ENCODE measurements at places on chromosomes 13 and 19.

DNA sequence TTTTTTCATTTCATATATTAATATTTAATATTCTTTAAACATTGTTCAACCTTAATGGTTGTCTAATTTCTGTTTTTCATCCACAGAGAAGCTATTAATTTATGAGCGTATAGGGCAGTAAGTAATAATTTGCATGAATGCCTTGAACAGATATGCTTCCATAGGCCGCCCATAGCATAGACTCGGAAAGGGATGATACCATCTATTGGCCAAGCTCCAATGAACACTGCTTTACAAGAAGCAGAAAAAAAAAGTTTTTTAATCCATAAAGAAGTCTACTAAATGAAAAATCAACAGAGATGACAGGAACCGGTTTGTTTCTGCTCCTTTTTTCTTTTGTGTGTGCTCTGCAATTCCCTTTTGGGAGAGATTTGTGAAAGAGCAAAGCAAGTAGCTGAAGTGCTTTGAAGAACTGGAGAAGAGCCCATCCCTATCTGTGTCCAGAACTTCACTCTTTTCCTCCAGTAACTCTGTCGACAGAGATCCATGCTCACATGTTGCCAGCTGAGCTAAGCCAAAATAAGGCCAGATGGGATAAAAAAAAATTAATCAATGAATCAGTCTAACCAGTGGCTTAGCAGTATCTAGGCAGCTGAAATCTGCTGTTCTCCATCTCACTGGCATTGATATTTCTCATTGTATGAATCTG lies 215.9 kb upstream of the SOX21 start:
- DNase-seq = no peak

GRCh38 chr19:4229179-4229931 lies at the start of gene EBI3:
EBI3 (plus strand) TSS chr19:4229523; CDS start chr19:4229551, 28 bp downstream.
- DNase-seq = no peak

DNA sequence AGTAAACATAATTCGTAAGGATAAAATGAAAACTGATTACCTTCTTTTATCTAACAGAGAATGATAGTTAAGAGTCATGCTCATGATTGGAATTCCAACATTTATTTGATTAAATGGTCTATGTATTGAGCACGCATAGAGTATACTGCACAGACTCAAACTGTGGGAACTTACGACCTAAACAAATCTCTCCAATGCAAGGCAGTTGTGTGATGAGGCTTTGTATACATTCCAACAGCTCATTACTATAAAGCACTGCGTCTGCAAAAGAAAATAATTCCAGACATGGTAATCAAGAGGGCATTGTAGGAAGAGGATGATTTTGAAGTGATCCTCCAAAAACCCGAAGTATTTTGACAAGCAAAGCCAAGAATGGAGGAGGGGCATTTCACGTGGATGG lies 169.5 kb downstream of the NUFIP1 start:
- no peak for DNase-seq

GRCh38 chr19:1522838-1523237 lies 1.0 kb upstream of the PLK5 start:
- no peak for DNase-seq

GRCh38 chr19:12194827-12195731 lies 32.2 kb downstream of the ZNF136 start:
- peak; percentile 93 for DNase-seq

- no peak for DNase-seq
Measured at GRCh38 chr19:55440411-55441105, 2.5 kb downstream of the SHISA7 start.

GRCh38 chr19:57803594-57804325 lies 11.0 kb downstream of the ZNF552 start:
- DNase-seq = no peak

DNA sequence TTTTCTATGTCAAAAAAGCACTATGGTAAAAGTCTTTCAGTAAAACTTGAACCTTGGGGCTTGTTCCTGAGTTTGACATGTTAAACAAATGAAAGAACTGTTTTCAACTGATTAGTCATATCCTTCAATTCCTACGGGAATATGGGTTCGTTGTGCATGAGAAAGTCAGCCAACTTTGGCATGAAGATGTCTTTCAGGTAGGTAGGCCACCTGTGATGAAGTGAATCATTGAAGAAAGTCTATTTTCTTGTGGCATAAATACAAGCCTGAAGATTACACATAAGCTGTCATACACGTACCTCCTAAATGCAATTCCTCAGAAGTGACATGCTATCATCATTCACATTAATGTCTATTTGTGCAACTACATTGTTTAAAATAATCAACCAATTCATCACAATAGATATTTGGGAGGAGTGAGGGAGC lies 513.0 kb downstream of the IRS2 start:
- DNase-seq = no peak

DNA sequence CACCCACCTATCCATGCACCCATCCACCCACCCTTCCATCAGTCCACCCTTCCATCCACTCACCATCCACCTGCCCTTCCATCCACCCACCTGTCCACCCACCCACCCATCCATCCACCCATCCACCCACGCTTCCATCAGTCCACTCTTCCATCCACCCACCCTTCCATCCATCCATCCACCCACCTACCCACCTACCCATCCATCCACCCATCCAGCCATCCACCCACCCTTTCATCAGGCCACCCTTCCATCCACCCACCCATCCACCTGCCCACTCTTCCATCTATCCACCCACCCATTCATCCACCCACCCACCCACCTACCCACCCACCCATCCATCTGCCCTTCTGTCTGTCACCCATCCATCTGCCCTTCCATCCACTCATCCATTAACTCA lies 17.0 kb downstream of the KLHL26 start:
- DNase-seq = no peak

DNA sequence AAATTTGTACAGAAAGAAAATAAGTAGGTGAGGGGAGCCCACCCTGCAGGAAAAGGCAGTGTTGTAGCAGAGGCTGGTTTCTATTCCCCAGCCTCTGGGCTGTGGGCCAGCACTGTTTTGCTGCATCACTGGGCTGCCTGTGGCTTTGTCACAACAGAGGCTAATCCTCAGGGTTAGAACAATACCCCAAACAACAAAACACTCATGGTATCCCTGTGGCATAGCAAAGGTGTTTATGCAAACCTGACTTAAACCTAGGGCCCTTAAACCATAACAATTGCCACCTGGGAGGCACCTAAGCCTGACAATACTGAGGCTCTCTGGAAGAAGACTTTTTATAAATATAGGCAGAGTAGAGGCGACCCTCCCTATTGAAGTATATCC lies 314.7 kb downstream of the OLFM4 start:
- DNase-seq = no peak

- no peak for DNase-seq
Measured at GRCh38 chr13:112627161-112627560, 39.2 kb upstream of the TUBGCP3 start.

DNA sequence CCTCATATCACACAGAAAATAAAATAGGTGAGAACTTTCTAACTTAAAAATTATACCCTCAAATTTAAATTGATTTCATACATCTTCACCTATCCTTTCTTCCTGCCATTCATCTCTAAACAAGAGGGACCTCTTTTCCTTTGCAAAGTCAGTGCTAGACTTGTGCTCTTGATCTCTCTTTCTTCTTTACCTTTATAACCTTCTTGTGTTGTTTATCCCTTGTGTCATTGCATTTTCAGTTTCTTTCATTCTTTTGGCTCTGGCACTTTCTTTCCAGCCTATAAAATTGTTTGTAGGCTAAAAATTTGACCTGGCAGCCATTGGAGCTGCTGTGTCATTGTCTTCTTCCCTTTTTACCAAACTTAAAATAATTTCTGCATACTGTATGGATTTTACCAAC lies 190.1 kb downstream of the GPC5 start:
- DNase-seq = no peak

DNA sequence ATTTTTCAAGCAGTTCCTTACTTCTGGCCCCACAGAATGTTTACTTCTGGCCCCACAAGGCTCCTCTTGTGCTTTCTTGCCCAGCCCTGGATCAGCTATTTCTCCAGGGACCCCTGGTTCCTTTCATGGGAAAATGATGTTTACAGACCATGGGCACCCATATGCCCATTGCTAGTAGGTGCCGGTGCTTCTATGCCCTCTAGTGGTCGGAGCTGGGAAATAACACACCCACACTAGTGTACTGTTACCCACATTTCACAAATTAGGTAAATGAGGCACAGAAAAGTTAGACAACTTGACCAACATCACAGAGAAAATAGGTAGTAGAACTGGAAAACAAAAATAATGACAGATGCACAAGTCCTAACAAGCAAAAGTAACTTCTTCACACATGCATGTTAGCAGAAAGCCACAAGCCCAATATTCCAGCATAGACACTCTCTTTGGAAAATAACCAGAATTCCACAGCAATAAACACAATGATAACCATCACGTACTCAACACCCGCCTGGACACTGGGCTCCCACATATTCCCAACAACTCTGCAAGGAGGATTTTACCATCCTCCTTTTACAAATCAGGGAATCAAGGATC lies 1.3 kb upstream of the CEACAM6 start:
- peak; percentile 52 for DNase-seq

DNA sequence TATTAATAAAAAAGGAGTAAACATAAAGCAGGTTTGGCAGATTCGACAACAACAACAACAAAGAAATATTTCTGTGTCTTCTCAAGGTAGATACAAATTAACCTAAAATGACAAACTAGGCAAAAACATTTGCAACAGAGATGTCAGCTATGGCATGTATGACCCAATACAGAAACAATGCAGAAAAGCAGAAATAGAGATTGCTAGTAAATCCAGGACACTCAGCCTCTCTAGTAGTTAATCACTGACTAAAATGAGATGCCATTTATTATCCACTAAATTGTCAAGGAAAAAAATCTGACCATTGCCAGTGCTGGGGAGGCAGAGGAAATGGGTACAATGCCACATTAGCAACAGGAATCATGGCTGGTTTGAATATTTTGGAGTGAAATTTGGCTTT lies 250.5 kb downstream of the TEX29 start:
- DNase-seq = no peak

GRCh38 chr19:55259540-55260210 lies 858 bp upstream of the PPP6R1 start:
- DNase-seq = no peak

DNA sequence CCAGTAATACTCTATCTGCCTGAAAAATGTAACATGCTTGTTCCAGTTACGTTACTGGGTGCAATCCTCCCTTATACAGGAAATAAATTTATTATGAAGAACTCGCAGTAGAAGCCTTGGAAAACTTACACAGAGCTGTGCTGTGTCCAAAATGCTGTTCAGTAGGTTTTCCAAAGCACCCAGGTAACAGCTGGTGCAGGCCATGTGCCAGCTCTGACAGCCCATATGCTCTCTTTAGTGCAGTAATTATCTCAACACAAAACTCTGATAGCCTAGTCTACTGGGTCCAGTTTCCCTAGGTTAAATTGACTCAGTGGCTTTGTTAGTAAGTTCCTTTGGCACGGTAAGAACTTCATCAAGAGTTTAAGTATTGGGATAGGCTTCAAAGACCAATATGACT lies 120.7 kb upstream of the OBI1 start:
- peak; percentile 63 for DNase-seq

GRCh38 chr13:21458451-21458812 lies 671 bp downstream of the ZDHHC20 start:
- DNase-seq = peak; percentile 21

- DNase-seq = no peak
Measured at GRCh38 chr13:37401721-37402120, 196.8 kb downstream of the POSTN start.

- no peak for DNase-seq
Measured at GRCh38 chr19:51654783-51655182, 8.2 kb upstream of the SIGLEC14 start.

- DNase-seq = no peak
Measured at GRCh38 chr19:571566-571974, 826 bp upstream of the BSG start.

DNA sequence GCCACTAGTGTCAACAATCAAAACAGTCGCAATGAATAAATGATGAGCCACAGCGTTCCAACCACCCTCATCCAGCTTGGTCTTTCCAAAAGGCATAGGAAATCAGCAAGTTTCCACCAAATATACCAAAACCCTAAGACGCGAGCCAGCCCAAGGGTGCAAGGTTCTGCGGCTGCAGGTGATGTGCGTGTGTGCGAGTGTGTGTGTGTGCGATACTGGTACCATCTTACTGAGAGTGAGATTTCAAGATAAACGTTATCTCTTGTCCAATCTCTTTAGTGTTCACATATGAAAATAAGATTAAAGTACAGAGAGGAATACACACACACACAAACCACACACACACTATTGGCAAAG lies 895 bp upstream of the TRPC4 start:
- no peak for DNase-seq

GRCh38 chr13:89029062-89029461 lies 1357.9 kb downstream of the SLITRK5 start:
- no peak for DNase-seq

GRCh38 chr19:18208098-18208951 lies 4.5 kb upstream of the RAB3A start:
- DNase-seq = no peak

DNA sequence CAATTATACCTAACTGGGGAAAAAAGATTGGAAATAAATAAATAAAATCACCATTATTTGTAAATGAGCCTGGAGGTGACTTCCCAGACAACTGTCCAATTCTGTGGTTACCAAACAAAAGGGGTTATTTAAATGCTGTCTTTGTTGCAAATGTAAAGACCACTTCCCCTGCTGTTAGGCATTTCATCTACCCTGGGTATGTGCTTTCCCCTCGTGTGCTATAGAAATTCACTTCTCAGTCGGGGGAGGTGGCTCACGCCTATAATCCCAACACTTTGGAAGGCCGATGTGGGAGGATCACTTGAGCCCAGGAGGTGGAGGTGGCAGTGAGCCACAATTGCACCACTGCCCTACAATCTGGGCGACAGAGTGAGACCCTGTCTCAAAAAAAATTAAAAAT lies 101.9 kb upstream of the AKAP11 start:
- DNase-seq = no peak

DNA sequence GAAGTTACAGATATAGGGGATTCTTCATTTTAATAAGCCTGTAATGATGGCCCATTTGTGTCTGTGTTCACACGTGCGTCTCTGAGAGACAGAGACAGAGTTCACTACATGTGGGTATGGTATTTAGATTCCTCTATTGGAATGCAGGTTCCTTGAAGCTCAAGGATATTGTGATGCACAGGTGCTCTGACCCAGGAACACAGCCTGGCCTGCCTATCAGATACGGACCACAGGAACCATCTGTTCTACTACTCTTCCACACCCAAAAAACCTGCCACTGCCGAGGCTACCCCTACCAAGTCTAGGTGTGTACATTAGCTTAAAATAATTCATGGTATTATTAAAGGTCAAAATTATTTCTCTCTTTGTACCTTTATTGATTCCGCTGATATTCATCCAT lies 289.2 kb downstream of the ATP8A2 start:
- no peak for DNase-seq

DNA sequence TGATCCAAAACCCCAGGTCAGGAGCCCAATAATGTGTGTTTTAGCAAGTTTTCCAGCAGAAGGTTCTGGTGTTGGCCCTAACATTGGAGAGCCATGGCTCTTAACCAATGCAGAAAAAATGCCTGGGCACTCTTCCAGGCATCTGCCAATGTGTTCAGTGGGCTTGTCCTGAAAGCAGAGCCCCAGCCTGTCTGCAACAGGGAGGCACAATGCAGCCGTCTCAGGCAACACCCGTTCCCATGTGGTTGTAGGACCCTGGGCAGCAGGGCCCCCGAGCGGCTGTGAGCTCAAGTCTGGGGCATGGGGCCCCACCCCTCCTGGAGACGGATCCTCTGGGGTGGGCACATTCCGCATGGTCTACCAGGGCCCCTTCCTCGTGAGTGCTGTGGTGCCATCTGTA lies 58.1 kb upstream of the SIAH3 start:
- DNase-seq = no peak

GRCh38 chr13:28574617-28575142 lies 79.8 kb upstream of the FLT1 start:
- no peak for DNase-seq
